ENCODE measurements at places on chromosomes 1 and 21. TPM values are rescaled to one million over a fixed set of nuclear protein-coding genes. Genes with fewer than 3 reads are reported as not detected.

The AQP10 gene
- total RNA-seq = 0.20 TPM

The DNMT3L gene
- total RNA-seq = not detected

The CCDC190 gene
- total RNA-seq = 0.49 TPM

The ROR1 gene
- 12.5 TPM for total RNA-seq

The CCDC185 gene
- total RNA-seq = not detected

The RNF186 gene
- total RNA-seq = not detected

DNA sequence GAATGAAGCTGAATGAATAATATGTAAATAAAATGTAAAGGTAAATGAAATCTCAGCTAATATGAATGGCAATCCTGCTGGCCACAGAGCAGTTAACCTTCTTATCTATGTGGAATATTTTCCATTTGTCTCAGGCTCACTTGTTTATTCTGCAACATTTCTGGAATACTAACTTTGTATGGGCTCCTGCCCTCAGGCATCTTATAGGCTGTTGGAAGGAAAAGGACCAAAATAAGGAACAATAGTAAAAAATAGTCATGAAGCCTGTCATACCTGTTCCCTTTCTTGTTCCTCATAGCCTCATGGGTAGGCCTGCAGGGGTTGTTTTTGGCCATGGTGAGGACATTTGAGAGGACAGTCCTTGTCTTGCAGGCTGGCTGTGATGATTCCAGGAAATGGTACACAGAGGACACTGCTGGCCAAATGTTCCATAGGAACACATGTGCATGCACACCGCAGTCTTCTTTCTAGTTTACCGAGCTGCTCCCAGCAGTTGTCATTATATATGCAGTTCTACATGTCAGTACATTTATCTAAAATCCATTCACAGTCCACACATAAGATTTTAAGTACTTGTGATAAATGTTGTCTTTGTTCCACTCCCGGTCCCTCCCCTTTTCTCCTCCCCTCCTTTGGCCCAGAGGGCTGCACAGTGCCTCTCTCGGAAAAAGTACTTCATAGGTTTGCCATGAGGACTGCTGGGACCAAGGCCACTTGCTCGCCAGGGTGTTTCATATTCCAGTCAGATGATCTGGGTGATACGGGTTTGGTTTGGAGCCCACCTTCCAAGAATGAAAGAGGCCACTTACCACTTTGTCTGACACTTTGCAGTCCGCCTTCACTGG is 15.2 kb upstream of the KCNQ4 start:
- DNase-seq = no peak

DNA sequence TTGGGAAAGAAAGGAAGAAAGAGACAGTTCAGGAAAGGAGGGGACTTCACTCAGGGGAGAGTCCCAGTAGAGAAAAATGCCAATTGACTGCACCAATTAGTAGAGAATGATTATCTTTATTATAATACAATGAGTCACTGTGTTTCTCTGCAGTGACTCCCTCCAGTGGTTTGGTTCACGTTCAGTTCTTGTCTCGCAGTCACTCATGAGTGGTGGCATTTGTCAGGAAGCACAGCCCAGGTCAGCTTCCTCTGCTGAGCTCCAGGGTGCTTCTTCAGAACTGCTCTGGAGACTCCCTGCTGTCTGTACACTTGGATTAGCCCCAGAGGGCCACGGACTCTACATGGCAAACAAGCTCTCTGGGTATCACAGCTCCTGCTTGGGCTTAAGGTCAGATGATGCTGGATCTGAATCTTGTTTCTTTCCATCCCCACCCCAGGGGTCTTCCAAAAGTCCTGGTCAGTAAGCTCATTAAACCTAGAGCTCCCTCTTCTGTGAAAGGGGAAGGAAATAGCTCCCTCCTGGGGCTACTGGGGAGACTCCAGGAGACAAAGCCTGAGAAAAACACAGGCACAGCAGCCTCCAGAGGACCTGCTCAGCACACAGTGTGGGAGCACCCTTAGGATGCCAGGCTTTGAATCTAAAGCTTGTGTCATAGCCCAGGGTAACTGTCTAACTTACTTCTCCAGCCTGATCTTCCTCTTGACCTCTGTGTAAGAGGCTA is 619.0 kb downstream of the AJAP1 start:
- no peak for DNase-seq

GRCh38 chr21:26080211-26080610 is 90.4 kb downstream of the APP start:
- DNase-seq = no peak

DNA sequence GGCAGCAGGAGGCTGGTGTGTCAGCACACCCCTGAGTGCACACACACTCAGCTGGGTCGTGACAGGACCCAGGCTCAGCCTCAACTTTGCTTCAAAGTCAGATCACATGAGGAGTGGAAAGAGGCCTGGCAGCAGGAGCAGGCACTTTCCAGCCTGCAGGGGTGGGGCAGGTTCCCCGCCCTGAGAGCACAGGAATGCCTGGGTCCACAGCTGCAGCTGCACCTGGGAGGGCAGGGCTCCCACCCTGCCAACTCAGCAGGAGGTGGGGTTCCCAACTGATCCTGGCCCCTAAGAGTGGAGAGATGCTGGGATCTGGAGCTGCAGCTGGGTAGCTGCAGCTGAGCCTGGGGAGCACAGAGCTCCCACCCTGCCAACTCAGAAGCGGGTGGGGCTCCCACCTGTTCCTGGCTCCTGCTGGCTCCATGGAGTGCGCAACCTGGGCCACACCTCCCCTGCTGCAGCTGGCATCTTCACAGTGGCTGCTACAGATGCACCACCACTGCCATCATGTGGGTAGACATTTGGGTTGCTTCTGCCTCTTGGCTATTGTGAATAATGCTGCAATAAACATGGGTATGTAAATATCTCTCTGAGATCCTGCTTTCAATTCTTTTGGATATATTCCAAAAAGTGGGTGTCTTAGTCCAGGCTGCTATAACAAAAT is 415.4 kb downstream of the TTLL7 start:
- no peak for DNase-seq

DNA sequence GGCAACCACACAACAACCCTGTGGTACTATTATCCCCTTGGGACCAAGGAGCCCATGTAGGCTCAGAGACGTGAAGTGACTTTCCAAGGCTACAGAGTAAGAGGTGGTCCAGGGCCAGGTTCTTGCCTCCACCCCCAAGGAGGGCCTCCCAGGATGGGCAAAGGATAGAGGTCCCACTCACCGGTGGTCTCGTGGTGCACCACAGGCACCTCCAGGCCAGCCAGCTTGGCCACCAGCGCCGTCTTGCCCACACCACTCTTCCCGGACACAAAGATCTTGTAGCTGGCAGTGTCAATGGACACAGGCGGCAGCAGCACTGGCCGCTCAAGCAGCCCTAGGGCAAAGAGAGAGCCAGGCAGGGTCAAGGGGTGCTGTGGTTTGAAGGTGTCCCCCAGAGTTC is 3.6 kb downstream of the CPLANE2 start:
- no peak for DNase-seq

DNA sequence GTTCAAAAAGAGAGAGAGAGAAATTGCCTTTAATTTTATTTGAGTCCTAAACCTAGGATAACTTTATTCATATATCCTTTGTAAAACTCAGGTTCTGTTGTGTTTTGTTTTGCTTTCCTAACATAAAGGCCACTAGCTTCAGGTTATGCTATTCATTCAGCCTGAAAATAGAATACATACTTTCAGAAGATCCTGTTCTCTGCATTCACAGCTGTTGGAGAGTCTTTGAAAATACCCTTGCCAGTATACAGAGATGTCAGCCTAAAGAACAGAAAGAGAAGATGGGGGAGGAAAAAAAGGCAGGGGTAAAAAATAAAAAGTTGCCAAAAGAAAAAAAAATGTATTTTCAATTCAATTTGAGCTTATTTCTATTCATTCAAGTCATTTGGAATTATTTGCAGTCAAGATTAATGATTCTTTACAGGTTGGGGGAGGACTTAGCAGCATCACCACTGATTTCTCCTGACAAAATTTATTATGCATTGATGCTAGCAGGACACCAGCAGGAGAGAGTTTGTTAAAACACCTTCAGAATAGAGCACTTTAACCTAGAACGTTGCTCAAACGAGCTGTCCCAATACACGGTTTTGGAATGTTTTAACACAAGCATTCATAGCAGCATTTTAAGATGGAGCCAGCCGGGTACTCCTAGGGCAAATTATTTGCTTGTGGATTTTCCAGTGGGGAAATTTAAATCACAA is 318.5 kb downstream of the NTNG1 start:
- no peak for DNase-seq

- no peak for DNase-seq
These were observed 34.8 kb downstream of the LIN9 start for GRCh38 chr1:226274138-226274537.

DNA sequence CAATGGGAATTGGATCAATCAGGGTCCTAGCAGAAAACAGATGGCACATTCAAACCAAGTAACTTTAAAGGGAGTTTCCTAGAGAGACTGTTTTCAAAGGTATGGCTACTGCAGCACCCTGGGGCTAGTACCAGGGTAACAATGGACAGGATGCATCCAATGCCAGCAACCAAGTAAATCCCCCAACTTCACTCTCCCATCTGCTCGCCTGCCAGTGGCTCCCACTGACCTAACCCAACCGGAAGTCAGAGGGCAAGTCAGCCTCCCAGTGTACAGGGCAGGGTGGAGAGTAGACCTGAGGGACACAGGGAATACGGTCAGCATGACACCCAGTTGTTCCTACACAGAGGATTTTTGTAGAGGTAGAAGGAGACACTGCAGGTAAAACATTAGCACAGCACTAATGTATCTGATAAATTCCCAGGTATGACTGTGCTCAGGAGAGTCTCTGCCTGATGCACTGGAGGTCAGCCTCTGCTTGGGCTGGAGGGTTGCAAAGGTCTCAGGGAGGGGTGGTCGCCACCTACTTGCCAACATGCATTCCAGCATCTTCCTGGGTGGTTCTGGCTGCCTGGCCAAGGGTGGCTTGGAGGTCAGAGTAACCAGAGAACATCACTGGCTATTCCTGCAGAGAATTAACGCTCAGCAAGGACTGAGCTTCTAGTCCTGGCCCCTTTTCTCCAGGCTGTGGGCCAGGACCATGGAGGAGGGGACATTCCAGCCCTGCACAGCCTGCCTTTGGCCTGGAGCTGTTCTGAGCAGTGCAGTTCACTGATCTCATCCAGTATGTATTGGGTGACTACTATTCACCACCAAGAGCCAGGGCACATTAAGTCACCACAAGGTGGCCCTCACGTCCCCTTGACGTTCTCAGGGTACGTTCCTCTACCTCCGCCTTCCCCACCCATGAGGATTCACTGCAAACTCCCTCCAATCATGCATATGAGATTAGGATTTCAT is 5.1 kb upstream of the GJA4 start:
- DNase-seq = no peak

- no peak for DNase-seq
These were observed 58.9 kb downstream of the ZC3H11B start for GRCh38 chr1:219553934-219554502.

DNA sequence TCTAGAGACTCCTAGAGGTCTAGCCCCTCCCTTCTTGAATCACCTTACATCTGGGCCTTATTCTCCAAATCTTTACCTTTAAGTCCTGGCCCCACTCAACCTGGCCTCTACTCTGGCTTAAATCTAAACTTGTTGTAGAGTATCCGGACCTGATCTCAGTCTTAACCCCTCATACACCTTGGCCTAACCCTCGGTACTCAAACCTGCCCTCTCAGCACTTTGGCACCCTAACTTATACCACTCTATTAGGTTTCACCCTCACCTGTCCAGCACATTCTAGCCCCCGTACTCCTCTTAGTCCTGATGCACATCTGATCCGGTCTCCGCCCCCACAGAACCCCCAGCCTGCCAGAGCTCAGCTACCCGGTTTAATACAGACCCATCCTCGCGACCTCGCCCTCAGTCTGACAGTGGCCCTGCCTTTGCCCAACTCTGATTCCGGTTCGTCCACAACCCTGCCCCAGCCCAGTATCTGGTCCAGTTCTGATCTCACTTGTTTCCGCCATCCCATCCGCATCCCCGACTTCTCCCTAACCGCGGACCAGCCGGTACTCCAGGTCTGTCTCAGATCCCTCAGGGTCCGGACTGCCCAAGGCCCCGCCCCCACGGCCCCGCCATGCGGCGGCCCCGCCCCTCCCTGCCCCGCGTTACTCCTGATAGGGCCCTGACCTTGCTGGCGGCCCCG is 1.5 kb downstream of the TRIM62 start:
- no peak for DNase-seq

DNA sequence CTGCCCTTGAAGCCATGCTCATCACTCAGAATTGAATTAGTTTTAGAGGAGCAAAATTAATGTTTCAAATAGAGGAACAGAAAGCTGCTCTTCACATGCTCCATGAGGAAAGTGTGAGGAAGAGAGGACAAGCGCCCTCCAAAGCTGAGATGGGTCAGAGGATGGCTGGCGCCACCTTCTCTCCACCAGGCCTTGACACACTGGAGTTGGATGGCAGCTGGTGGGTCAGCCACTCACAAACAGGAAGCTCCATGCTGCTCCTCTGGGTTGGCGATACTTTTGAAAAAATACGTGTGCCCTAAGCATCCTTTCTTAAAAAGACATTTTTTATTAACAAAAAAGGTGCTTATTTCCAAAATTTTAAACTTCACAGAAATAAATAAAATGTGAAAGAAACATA is 3.1 kb upstream of the CD2 start:
- no peak for DNase-seq

DNA sequence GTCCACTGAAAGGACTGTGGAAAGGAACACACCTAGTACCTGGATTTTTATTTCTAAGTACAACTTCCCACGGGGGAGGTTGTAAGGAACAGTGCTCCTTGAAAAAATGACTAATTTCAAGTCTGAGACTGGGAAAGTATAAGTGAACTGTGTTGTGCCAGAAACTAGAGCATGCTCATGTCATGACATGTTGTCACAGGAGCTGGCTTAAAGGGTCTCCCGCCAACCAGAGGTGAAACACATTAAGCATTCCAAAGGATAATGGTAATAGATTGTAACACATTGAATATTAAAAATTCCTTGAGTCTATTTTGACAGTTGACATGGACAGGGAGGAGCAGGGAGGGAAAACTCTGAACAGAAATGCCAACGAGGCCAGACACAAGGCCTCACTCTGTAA is 6.3 kb downstream of the ATP2B4 start:
- no peak for DNase-seq

DNA sequence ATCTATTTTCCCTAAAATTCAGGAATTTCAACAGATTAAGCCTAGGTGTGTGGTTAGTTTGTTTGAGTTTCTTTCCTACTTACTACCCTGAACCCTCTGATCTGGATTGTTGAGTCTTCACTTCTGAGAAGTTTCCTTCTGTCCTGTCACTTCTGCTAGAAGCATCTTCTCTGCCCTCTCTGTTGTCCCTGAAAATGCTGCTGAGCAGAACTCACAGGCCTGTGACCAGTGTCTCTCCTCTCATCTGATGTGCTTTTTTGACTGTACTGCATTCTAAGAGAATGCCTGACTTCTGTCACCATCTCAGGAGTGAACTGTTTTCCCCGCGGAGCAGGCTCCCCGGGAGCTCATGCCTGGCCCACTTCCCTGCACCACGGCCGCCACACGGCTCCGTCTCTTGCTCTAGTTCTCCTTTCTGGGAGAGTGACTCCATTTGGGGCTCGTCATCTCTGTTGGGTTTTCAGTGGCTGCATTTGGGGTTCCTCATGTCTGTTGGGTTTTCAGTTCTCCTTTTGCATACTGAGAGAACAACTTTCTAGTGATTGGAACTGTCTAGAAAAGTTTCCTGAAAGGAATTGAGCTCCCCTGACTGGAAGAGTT is 77.9 kb downstream of the POFUT2 start:
- no peak for DNase-seq

Measured in skin of body (tissue), 3 donors.